ENCODE measurements at places on chromosomes 3 and 15.

- H3K27me3 ChIP-seq: no peaks in the 10 kb centered on the region
- no peaks in the 10 kb centered on the region for H3K4me1 ChIP-seq
- no peak overlapping the region for H3K27ac ChIP-seq
- no peak for DNase-seq
- no peaks in the 10 kb centered on the region for H3K36me3 ChIP-seq
Observed at GRCh38 chr15:53555226-53555625, 204.2 kb downstream of the WDR72 start.

GRCh38 chr15:37138591-37139215, 38.4 kb upstream of the MEIS2 start:
- no peaks in the 10 kb centered on the region for H3K4me1 ChIP-seq
- no peak overlapping the region for H3K27ac ChIP-seq
- DNase-seq: no peak
- H3K27me3 ChIP-seq: no peaks in the 10 kb centered on the region

DNA sequence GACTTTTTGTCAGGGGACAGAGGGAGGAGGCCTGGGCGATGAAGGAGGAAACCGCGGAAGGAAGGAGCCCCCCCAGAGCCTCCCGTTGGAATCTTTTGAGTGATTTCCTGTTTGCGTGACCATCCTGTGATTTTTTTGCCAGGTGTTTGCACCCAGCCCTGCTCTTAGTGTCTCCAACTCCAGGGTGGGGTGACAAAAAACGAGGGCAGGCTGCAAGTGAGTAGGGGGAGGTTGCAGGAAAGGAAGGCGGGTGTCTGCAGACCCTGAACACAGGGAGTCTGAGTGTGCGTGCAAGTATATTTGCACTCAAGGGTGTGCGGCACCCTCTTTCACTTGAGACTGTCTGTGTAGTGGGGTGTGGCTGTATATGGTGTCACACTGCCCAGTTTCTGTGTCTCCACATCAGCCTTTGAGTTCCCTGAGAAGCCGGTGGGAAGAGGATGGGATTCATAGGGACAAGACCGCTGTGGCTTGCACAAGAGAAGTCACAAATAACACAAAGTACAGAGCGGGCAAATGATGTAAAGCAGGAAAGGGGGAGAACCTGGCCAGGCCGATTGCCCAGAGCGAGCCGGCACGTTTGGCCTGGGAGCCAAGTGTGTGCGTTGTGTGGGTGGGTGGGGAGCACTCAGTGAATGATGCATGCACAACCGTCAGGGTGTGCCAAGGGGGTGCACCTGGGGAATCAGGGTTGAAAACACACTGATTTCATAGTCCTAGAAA, 6.6 kb downstream of the ISLR2 start:
- no peak overlapping the region for H3K4me3 ChIP-seq
- H3K36me3 ChIP-seq: no peaks in the 10 kb centered on the region
- no peaks in the 10 kb centered on the region for H3K27me3 ChIP-seq
- DNase-seq: no peak
- H3K4me1 ChIP-seq: no peaks in the 10 kb centered on the region

DNA sequence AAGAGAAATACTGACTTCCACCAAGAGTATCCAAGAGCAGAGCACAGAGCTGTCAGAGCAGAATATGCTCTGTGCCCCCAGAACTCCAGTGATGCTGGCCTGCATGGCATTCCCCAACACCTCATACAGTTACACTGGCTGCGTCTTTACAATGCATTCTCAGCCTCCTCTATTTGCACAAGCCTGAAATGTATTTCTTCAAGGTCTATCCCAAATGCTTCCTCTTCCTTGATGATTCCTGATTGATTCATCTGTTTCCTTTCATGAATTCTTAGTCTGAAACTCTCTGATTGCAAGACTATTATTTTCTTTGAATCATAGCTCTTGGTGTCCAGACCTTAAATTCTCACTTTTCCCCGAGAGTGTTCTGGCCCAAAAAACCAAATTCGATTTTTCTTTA, 664.7 kb downstream of the MECOM start:
- no peak for DNase-seq
- H3K27me3 ChIP-seq: no peaks in the 10 kb centered on the region
- H3K4me3 ChIP-seq: no peak overlapping the region

GRCh38 chr3:58666683-58667082, at the start of gene FAM3D:
Gene FAM3D (minus strand): TSS chr3:58666774. CDS start chr3:58655563, 11,211 bp downstream.
- H3K4me3 ChIP-seq: no peak within 1 kb of the TSS
- no peaks in the 10 kb centered on the region for H3K36me3 ChIP-seq
- DNase-seq: no peak
- H3K4me1 ChIP-seq: peaks cover 5% of the 10 kb centered on the region

DNA sequence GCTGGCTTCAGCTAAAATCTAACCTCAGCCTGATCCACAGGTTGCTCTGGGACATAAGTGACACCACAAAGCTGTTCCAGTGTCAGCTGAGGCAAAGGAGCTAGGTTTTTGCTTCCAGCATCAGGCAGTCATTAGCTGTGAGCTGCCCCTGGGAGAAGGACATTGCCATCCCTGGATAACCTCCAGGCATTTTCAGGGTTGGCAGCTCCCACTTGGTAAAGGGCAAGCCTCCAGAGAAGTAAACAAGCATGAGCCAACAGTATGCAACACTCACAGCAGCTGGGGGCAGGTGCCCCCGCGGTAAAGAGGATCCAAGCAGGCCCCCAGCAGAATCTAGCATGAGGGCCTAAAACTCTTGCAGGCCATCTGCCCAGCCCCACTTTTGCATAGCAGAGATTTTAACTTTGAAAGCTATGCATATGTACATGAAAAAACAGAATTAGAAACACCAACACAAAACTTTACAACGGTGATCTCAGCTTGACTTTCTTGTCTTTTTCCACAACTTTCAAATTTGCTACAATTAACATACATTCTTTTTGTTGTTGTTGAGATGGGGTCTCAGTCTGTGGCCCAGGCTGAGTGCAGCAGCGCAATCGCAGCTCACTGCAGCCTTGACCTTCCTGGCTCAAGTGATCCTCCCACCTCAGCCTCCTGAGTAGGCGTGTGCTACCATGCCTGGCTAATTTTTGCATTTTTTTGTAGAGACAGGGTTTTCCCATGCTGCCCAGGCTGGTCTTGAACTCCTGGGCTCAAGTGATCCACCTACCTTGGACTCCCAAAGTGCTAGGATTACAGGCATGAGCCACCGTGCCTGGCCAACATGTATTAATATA, 83.8 kb upstream of the TPM1 start:
- H3K4me3 ChIP-seq: no peak overlapping the region
- no peak overlapping the region for H3K27ac ChIP-seq
- H3K36me3 ChIP-seq: no peaks in the 10 kb centered on the region
- no peak for DNase-seq
- no peaks in the 10 kb centered on the region for H3K4me1 ChIP-seq

DNA sequence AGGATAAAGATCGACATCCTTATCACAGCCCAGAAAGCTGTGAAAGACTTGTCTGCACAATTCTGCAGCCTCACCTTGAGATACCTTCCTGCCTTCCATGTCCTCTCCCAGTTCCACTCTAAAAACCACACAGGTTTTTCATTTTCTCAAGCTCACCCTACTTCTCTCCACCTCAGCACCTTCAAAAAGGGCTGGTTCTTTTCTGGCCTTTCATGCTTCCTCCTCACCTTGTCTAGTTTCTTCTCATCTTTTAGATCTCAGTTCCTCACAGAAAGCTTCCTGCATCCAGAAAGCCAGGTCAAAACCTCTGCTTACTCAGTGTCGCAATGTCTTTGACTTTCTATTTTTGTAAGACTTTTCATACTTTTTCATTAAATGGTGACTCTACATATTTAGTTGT, 140.2 kb upstream of the STT3B start:
- no peak overlapping the region for H3K4me3 ChIP-seq
- no peak overlapping the region for H3K27ac ChIP-seq
- H3K4me1 ChIP-seq: no peaks in the 10 kb centered on the region
- H3K36me3 ChIP-seq: no peaks in the 10 kb centered on the region

GRCh38 chr15:101391431-101391830, 96.4 kb upstream of the SNRPA1 start:
- no peak for DNase-seq
- no peaks in the 10 kb centered on the region for H3K4me1 ChIP-seq
- H3K27ac ChIP-seq: no peak overlapping the region
- no peak overlapping the region for H3K4me3 ChIP-seq
- H3K27me3 ChIP-seq: no peaks in the 10 kb centered on the region
- no peaks in the 10 kb centered on the region for H3K36me3 ChIP-seq

DNA sequence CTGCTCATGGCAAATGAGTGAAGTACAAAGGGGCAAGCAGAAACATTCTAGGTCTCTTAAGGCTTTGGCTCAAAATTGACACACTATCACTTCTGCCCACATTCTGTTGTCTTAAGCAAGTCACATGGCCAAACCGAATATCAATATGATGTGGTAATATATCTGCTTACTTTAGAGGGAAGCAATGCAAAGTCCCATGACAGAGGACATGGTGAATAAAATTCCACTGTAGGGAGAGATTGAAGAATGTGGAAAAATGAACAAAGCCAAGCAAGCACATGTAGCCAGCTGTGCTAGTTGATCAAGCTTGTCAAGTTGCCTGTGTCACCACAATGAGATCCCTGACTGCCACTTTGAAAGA, 11.2 kb upstream of the TBC1D5 start:
- DNase-seq: no peak
- H3K36me3 ChIP-seq: no peaks in the 10 kb centered on the region
- H3K27ac ChIP-seq: no peak overlapping the region
- no peaks in the 10 kb centered on the region for H3K27me3 ChIP-seq

DNA sequence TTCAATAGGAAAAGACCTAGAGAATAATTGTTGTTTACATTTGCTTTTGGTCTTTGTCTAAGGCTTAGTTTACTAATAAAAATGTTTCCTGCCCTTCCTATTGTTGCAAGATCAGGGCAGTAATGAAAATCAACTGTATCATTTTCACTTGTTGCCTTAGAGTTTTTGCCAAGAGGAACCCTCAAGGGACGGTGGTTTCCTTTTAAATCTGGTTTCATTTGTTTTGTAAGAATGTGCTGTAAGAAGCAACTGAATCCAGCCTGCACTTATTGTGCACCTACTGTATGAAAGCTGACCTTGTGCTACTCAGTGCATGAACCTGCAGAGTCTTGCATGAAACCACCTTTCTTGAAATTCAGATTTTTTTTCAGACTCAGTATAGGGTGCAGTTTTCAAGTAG, 5.3 kb downstream of the IGF1R start:
- H3K36me3 ChIP-seq: no peaks in the 10 kb centered on the region
- H3K4me1 ChIP-seq: peaks cover 6% of the 10 kb centered on the region
- DNase-seq: no peak
- H3K4me3 ChIP-seq: no peak overlapping the region
- no peak overlapping the region for H3K27ac ChIP-seq
- H3K27me3 ChIP-seq: peaks cover 36% of the 10 kb centered on the region

GRCh38 chr3:189517981-189518380, 113.2 kb upstream of the TP63 start:
- H3K4me1 ChIP-seq: peaks cover 4% of the 10 kb centered on the region
- no peak for DNase-seq
- H3K36me3 ChIP-seq: no peaks in the 10 kb centered on the region
- no peak overlapping the region for H3K4me3 ChIP-seq
- H3K27ac ChIP-seq: no peak overlapping the region
- no peaks in the 10 kb centered on the region for H3K27me3 ChIP-seq

DNA sequence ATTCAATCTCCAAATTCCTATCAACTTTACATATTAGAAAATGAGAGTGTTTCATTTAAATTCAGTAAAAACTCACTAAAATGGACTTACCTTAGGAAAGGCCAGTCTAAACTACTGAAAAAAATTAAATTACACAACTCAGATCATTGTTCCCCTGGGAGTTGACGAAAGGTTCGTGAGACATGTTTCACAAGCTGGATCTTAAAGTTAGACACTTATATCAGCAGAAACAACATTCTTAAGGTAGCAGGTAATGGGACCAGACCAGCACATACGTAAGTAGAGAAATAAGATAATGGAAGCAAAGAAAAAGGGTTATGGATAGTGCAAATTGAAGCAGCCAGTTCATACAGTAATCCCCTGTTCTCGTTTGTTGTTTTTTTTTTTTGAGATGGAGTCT, 8.9 kb downstream of the RFX7 start:
- no peak for DNase-seq
- no peak overlapping the region for H3K4me3 ChIP-seq
- no peaks in the 10 kb centered on the region for H3K36me3 ChIP-seq
- no peaks in the 10 kb centered on the region for H3K27me3 ChIP-seq
- no peaks in the 10 kb centered on the region for H3K4me1 ChIP-seq

- DNase-seq: no peak
- H3K4me3 ChIP-seq: no peak overlapping the region
- no peaks in the 10 kb centered on the region for H3K4me1 ChIP-seq
- H3K27me3 ChIP-seq: no peaks in the 10 kb centered on the region
- H3K27ac ChIP-seq: no peak overlapping the region
- no peaks in the 10 kb centered on the region for H3K36me3 ChIP-seq
Observed at GRCh38 chr15:86502301-86502700, 422.6 kb downstream of the AGBL1 start.

DNA sequence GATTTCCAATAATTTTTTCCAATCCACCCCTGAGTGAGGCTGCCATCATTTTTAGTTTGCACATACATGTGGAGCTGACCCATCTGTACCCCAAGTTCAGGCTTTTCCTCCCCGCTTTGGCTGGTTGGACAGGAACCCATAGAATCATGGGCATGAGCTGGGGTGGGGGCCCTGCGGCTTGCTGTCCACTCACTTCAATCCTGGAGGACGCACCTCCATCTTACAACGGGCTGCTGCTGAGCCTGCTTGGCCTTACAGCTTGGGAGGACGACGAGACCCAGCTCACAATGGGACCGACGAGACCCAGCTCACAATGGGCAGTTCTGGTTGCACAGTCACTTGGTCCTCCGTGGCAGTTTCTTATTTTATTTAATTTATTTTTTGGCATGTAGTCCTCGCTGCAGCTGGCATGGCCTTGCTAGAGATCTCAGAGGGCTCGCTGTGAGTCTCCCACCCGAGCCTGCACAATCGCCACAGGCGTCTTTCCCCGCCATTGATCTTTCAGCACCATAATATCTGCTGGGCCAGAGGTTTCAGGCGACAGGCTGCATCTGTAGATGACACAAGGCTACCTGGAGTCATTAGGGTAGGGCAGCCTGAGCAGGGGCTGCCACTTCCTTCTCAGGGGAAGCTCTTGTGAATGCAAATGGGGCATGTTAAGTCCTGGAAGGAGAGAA, 19.6 kb upstream of the EPHB3 start:
- no peaks in the 10 kb centered on the region for H3K36me3 ChIP-seq
- no peak overlapping the region for H3K4me3 ChIP-seq
- no peaks in the 10 kb centered on the region for H3K4me1 ChIP-seq
- H3K27me3 ChIP-seq: no peaks in the 10 kb centered on the region

DNA sequence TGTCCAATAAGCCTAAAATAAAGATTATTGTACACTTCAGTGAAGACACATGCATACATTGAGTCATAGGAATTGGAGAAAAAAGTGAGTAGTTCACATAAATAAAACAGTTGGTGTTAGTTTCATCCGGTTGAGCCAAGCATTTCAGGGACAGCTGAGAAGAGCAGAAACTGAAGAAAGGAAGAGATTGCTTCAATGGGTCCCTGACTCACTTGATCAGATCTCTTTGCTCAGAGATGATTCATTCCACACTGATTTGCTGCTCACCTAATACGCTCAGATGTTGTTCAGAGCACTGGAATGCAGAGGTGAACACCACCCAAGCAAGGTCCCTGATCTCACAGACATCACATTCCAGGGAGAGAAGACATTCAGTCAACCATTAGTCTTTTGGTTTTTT, 93.7 kb downstream of the RAD18 start:
- H3K4me3 ChIP-seq: peak overlapping the region; percentile 33
- H3K36me3 ChIP-seq: no peaks in the 10 kb centered on the region
- H3K4me1 ChIP-seq: peaks cover 14% of the 10 kb centered on the region
- H3K27me3 ChIP-seq: no peaks in the 10 kb centered on the region

- no peak for DNase-seq
- peaks cover 16% of the 10 kb centered on the region for H3K27me3 ChIP-seq
- no peaks in the 10 kb centered on the region for H3K36me3 ChIP-seq
- H3K27ac ChIP-seq: no peak overlapping the region
- no peaks in the 10 kb centered on the region for H3K4me1 ChIP-seq
- no peak overlapping the region for H3K4me3 ChIP-seq
Observed at GRCh38 chr3:168870892-168871291, 775.2 kb upstream of the GOLIM4 start.
